NCI-H1048 (cell line): ENCODE measurements at places on chromosomes 5 and 9.

GRCh38 chr5:11797132-11797531 is 107.1 kb downstream of the CTNND2 start:
- DNase-seq: no peak

GRCh38 chr9:136945333-136946227 is 537 bp downstream of the C8G start:
- DNase-seq: no peak

DNA sequence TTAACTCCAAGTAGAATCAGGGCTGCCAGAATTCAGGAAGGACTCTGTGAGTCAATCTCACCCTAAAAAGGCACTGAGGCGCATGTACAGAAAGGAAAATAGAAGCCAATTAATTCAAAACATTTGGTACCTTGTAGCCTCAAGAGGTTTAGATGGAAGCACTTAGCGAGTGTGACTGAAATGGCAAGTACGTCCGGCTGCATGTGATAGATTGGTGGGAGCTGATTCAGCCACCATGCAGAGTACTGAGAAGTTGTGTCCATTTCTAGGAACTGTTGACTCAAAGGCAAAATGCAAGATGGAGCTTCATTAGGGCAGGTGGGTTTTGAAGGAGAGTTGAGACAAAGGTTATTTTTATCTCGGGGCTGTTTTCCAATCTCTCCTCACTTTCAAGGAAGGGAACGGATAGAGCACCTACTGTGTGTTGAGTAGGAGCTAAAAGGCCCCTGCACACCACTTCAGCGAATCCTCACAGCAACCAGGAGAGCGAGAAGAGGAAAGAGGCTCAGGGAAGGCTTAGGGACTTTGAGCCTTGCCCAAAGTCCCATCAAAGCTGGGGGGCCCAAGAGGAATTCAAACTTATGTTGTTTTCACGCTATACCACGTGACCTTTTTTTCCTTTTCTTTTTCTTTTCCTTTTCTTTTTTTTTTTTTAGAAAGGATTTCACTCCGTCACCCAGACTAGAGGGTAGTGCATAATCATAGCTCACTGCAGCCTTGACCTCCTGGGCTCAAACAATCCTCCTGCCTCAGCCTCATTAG is 34.6 kb upstream of the CPEB4 start:
- DNase-seq: no peak

- peak; percentile 24 for DNase-seq
Observed at GRCh38 chr5:90434116-90434714, 24.7 kb upstream of the CETN3 start.

DNA sequence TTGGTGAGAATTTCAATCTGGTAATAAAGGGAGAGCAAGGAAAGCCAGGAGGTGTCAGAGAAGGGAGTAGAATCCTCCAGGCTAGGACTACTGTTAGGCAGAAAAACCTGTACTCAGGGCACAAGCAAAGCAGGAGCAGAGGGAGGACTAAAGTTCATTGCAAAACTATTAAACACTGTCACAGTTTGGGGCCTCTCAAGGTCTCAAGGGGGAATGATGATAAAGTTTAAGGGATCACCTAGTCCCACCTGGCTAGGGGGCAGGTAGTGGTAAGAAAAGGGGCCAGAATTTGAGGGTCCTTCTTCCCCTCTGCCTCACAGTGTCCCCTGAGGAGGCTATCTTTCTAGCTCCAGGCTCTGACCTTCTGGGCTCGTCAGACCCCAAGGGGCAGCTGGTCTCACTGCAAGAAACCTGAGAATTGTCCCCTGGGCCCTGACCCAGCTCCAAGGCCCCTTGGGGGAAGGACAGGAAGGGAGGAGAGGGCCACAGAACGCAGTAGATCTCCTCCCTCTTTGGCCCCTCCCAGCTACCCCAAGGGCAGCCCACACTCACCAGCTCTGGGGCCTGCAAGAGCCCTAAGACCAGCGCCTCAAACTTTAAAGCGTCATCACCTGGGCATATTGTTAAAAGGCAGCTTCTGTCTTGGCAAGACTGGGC is 974 bp downstream of the CCDC69 start:
- no peak for DNase-seq

DNA sequence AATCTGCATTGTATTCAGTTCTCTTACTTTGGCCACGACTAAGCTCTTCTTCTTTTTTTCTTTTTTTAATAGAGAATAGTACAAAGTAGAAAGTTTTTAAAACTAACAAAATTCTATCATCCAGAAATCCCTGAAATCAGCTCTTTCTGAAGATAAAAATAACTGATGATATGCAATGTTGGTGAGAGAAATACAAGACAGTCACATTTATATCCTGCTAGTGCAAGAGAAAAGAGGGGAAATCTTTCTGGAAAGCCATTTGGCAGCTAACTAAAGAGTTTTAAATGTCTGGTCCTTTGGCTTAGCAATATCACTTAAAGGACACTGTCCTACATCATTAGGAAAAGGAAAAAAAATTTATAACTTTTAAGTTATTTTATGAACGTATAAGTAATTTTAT is 27.0 kb upstream of the FREM1 start:
- no peak for DNase-seq

GRCh38 chr9:129336601-129337331 is 158.7 kb upstream of the IER5L start:
- peak; percentile 84 for DNase-seq

DNA sequence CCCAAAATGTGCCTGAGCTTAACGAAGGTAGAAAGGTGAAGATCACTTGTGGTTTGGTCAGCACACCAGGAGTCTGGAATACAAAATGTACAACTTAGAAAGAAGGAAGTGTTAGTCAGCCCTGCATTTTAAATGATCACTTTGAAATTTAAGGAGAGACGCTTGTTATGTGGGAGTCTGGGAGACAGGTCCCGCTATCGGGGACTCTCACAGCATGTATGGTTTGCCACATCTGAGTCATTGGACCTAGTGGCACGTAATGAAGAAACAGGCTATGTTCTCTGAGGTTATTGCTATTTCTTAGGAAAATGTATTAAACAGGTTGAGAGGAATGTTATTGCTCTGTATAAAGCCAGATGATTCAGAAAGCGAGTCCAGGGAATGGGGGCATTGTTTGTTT is 2362.5 kb upstream of the WWC1 start:
- no peak for DNase-seq

DNA sequence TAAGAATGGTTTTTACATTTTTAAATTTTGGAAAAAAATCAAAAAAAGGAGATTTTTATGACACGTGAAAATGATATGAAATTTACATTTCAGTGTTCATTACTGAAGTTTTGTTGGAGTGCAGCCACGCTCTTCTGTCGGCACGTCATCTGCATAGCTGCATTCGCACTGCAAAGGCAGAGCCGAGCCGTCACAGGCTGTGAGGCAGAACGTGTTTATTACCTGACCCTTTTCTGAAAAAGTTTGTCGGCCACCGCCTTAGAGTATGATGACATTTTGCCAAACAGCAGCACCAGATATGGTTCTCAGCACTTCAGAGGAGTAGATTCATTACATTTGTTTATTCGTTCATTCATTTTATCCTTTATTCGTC is 24.1 kb downstream of the HRH2 start:
- DNase-seq: no peak

- DNase-seq: no peak
Observed at GRCh38 chr5:101679816-101680215, 616.3 kb downstream of the SLCO4C1 start.

DNA sequence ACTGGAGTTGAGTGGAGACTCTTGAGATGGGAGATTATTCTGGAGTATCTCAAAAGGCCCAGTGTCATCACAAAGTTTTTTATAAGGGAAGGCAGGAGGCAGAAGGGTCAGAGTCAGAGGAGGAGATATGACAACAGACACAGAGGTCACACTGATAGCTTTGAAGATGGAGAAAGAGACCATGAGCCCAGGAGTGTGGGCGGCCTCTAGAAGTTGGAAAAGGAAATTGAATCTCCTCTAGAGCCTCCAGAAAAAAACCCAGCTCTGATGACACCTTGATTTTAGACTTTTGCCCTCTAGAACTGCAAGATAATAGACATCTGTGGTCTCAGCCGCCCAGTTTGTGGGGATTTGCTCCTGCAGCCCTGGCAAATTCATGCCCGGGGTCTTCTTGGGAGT is 64.8 kb upstream of the SPTLC1 start:
- no peak for DNase-seq

DNA sequence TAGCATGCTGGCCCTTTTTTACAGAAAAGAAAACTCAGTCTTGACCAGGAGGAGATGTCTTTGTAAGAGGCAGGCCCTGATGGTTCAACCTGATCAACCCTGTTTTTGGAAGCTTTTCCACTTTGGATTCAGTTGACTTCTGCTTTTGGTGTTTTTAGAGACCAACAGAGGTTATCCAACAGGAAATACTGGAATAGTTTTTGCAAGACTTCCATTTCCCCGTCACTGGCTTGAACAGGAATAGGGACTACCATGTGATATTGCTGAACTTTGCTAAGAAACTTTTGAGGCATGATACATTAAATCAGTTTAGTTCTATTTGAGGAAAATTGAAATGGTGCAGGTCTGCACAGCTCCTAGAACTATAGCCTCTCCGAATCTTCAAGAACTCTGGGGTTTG is 17.1 kb upstream of the DAB2 start:
- DNase-seq: no peak

- peak; percentile 36 for DNase-seq
Observed at GRCh38 chr5:134440201-134440755, 28.6 kb upstream of the CDKN2AIPNL start.

DNA sequence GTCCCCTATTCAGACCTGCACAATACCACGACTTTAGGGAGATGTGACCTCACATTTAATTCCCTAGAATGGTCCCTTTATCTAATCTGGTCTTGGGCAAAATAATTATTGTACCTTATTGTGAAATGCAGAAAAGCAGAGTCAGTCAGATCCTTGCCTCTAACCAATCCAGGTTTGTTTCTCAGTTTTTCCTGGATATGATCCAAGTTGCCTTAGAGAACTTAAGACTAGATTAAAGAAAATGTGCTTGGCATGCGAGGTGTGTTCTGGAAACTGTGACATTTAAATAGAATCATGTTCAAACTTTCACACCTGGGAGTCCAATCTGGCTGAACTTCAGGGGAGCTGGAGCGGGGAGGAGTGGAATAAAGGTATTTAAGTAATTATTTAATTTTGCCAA is 696.2 kb downstream of the DNAH5 start:
- no peak for DNase-seq

- DNase-seq: no peak
Observed at GRCh38 chr9:123116036-123116435, 82.6 kb downstream of the GPR21 start.

DNA sequence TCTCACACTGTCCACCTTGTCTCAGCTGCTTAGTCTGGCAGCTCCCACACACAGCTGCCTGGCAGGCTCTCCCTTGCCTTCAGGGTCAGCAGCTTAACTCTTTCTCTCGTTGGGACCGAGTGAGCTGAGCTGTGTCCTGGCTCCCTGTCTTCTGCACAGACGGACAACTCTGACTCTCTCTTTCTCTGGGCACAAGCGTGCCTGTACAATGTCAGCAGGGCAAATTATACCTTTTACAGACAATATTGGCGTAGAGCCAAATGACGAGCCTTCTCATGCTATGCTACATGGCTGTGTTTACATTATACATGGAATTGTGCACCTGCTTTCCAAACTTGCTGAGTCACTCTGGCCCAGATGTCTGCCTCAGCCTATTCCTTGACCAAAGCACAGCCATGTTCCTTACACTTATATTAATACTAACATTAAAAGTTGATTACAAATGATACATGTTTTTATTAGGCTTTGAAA is 188.6 kb downstream of the CYLC2 start:
- no peak for DNase-seq

DNA sequence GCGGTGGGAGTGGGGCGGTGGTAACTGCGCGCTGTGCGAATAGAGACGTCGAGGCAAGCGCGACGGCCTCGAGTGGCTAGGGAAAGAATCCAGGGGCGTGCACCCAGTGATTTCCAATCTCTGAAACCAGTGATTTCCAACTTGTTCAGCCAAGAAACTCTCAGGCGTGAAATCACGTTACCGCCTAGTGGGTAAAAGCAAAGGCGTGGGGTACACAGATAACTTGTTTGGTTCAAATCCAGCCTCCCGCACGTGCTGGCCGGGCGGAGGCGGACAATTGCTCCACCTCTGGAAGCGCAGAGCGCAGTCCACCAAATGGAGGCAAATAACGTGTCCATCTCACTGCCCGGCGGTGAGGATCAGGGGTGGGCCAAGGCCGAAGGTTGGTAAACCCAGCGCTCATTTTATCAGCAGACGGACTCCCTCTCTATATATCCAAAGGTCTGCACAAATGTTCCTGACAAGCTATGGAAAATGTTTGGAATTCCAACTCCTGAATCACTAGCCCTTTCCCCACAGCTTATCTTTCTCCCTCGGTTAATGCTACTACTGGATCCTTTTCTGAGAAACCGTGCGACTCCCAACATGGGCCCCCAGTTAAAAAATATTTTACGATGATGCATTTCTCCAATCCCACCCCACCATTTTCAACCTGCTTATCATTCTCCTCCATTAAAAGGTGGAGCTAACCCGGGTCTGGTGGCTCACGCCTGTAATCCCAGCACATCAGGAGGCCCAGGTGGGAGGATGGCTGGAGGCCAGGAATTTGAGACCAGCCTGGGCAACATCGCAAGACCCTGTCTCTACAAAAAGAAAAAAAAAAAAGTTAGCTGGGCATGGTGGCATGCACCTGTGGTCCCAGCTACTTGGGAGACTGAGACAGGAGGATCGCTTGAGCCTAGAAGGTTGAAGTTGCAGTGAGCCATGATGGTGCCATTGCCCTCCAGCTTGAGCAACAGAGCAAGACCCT is 950 bp upstream of the FNBP1 start:
- DNase-seq: no peak

DNA sequence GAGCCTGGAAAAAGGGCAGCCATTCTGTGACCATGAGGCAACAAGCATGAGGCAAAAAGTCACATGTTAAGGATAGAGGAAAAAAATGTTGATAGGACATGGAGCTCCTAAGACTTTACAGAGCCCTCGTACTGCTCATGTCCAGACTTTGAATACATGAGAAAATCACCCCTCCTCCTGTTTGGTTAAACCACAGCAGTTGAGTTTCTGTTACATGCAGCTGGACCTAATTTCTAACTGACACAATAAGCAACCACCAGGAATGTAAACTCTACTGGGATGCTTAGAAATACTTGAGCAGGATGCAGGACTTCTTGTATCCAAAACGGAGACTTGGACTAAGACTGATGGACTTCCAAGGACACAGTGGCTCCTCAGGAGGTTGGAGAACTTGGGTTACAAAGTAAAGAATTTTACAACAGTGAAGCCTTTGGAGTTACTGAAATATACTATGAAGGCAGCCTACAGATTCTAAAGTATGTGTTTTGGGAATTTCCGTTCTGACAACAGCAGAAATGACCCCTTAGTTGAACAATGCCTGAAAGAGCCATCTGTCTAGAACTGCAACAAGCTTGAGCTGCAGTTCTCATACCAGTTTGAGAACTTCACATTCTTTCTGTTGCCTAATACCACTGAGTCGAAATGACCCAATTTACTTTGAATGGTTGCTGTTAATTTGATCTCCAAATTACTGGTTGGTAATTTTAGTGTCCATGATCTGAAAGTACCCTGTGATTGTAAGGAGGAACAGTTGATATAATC is 268.9 kb downstream of the PIK3R1 start:
- DNase-seq: no peak

GRCh38 chr5:56552612-56553268 is 262.6 kb upstream of the MAP3K1 start:
- DNase-seq: no peak
